Esophagus squamous epithelium (tissue), 5 donors: ENCODE measurements at places on chromosomes 2 and 18.

- DNase-seq, result no peak
Measured at GRCh38 chr2:11008773-11009172, 97.0 kb downstream of the KCNF1 start.

GRCh38 chr2:239711911-239712570 is 311.2 kb upstream of the HDAC4 start:
- DNase-seq, result no peak

DNA sequence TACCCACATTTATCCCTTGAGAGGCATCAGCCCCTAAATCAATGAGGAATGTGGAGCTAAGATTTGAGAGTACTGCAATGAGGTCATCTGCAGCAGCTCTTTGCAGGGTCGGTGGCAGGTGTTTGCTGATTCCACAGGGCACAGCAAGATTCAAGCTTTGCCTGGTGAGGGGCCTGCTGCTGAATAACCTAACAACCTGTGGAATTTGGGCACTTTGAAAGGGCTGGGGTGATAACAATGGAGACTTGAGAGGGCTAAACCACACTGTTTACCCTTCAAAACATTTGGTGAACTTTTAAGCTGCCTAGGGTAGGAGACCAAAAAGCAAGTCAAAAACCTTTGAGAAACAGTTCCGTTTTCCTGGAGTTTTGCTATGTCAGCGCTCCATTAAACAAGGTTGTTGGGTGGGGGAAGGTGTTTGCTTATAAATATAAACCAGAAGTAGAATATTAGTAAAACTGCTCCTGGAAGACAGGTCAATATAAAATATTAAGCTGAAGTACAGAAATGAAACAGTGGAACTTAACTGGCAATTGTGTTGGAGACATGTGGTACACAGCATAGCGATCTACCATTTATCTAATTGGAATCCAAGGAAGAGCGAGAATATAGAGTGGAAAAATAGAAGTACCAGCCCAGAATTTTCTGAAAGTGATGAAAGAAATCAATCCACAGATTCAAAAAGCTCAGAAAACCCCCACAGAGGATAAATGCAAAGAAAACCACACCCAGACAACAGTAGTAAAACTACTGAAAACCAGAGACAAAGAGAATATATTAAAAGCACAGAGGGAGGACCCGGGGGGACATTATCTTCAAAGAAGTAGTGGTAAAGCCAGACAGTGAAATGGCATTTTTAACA is 15.7 kb downstream of the COPS8 start:
- DNase-seq, result no peak

DNA sequence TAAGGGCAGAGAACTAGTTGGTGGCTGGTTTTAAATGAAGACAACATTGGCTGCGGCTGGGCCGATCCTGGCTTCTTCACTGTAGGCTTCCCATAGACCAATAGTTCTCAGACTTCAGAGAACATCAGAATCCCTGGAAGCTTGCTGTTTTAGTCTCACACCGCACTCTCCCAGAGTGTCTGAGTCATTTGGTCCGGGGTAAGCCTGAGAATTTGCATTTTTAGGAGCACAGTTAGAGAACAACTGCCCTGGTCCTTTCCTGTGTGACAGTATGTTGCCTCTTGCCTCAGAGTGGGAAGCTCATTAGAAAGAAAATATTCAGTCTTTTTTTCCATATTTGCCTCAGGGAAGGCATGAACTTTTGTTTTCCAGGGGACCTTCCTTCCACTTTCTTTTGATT is 137.1 kb upstream of the GAREM1 start:
- DNase-seq, result no peak

DNA sequence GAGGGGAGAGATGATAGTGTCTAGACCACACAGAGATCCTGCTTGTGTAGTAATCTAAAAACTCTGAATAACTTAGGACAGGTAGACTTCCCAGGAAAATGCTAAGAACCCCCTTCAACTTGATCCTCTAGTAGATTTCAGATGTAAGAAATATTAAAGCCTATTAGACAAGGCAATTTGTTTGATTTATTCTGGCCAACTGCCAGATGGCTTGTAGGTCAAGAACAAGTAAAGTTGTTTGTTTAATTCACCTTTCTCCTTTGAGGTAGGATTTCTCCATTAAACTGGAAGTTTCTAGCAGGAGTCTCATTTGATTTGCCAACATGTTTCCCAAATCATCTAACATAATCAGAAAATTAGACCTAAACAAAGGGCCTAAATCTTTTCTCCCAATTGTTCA is 48.6 kb downstream of the SH3RF3 start:
- no peak for DNase-seq

- no peak for DNase-seq
Measured at GRCh38 chr2:132446444-132446843, 29.8 kb downstream of the GPR39 start.

DNA sequence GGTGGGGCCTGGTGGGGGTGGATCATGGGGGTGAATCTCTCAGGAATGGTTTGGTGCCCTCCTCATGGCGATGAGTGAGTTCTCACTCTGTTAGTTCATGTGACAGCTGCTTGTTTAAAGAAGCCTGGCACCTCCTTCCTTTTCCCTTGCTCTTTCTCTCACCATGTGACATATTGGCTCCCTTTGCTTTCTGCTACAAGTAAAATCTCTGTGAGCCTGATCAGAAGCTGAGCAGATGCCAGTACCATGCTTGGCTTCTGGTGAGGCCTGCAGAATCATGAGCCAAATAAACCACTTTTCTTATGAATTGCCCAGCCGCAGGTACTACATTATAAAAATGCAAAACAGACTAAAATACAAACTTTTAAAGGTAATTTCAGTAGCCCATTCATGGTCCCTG is 73.4 kb upstream of the TEX51 start:
- no peak for DNase-seq

DNA sequence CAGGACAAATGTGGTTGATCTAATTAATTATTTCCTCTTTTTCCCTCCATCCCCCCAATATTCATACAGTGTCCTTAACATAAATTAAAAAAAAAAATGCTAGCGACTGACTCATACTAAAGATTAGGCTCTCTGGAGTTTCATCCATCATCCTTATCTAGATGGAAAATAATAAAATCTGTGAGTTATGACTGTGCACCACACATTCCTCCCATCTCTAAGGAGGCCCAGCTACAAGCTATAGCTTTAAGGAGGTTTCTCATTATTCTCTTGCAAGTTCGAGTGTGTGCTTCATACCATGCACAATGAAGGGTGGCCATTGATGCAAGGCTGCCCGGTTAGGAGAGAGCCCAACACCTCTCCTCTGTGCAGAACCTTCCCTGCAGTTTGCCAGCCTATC is 77.3 kb downstream of the XDH start:
- DNase-seq, result no peak

DNA sequence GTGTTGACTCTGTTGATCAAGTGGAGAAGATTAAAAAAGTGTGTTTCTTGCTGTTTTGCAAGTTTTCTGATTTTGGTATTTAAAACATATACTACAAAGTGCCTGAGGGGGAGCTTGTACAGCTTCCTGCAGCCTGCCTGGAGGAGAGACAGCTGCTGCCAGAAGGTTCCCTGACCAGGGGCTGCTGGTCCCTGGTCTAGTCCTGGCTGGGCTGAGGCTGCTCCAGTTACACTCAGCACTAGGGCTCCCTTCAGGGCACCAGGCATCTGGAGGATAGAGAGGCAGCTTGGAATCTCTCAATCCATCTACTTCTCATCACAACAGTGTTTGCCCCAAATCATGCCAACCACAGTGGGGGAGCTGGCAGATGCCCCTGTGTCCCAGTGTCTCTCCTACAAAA is 4.8 kb downstream of the MC2R start:
- DNase-seq, result no peak

DNA sequence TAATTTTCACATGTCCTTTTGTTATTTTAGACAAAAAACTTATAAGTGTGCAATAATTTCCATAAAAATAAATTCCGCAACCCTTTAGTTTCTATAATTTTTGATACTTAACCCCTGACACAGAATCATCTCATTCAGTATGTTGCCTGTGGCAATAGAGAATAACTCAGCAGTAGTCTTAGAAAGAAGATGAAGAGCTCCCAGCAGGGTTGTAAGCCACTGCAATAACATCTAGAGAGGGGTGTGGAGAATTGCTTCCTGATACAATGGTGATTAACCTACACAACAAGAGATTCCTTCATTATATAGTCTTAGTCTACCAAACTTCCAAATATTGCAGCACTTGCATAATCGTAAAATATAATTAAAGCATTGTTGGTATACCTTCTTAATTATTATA is 118.9 kb downstream of the TMX3 start:
- DNase-seq, result no peak

DNA sequence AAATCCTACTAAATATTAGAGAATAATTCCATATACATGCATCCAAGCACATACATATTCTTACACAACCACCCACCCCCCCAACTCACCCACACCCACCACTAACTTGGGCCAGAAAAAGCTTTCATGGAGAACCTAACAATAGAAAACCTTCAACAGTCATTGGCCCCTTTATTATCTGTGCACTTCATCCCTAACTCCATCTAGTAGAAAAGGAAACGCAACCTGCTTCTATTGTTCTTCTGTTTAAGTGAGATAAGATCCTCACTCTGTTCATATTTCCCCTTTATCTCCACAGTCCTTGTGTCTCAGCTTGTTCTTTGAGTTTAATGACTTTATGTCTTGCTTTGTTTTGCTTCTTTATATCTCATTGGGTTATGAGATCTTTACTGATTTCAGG is 1740.2 kb upstream of the CELF4 start:
- DNase-seq, result no peak

GRCh38 chr2:38856165-38856564 is 19.6 kb downstream of the DHX57 start:
- DNase-seq, result no peak

DNA sequence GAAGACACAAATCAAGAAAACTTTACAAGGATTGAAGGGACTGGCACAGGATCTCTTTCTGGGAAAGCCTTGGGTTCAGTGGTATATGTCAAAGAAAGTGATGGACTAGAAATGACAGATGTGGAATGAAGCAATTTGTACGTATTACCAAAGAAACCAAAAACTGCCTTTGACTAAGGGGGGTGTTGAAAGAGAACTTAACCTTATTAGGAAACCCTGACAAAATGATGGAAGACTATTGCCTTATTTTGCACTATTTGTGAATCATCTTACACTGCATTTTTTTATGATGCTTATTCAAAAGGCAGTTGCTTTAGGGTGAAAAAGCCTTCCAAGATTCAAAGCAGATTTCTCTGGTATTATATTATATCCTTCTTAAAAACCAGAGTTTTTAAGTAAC is 4.0 kb downstream of the TSGA10 start:
- no peak for DNase-seq

DNA sequence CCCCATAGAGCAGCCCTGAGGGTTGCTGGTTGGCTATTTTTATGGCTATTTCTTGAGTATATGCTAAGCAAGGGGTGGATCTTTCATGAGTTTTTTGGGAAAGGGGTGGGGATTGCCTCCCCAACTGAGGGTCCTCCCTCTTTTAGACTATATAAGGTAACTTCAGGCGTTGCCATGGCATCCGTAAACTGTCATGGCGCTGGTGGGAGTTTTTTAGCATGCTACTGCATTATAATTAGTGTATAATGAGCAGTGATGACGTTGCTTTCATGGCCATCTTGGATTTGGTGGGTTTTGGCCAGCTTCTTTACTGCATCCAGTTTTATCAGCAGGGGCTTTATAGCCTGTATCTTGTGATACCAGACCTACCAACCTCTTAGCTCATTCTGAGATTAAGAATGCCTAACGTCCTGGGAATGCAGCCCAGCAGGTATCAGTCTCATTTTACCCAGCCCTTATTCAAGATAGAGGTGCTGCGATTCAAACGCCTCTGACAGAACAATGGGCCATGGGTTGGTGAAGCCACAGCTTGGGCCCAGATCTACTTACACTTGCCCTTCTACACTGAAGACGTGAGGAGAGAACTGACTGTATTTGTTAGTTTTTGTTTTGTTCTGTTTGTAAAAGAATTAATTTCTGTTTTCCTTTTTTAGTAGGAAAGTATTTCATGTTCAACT is 53.8 kb upstream of the TMEM163 start:
- DNase-seq, result no peak

GRCh38 chr2:58851598-58851997 is 610.5 kb upstream of the FANCL start:
- DNase-seq, result no peak

DNA sequence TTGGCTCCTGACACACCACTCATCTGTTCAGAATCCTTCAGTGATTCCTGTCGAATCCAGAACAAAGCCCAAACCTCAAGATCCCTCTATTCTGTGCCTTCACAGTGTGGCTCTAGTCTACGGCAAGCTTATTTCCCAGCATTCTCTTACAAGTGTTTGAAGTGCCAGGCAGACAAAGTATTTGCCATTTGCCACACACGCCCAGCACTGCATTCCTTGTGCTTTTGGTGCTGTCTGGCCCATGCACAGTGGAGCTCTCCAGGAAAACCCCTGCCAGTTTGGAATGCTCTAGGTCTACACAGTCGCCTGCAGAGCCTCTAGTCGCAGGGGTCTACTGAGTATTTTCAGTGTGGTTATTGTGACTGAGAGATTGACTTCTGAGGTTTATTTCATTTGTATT is 258.6 kb upstream of the RAB12 start:
- no peak for DNase-seq

DNA sequence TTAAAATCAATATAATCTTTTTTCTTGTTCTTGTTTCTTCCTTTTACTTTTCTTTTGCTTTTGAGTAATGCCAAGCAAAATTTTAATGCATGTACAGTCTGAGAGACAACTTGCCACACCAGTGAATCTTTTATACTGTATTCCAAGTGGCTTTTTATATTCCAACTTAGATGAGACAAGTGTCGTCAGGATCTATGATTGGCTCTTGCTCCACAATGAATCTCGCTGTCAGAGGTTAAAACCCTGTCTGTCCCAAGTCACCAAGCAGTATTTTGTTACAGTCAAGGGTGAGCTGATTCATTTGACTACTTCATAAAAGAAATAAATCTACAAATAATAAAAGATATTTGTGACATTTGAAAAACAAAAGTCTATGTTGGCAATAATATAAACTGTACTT is at the start of gene MSTN:
Gene MSTN, minus strand, starts transcription at position 129 of the 400 bp plus-strand sequence. CDS start 133 bp downstream, outside the sequence.
- no peak for DNase-seq

DNA sequence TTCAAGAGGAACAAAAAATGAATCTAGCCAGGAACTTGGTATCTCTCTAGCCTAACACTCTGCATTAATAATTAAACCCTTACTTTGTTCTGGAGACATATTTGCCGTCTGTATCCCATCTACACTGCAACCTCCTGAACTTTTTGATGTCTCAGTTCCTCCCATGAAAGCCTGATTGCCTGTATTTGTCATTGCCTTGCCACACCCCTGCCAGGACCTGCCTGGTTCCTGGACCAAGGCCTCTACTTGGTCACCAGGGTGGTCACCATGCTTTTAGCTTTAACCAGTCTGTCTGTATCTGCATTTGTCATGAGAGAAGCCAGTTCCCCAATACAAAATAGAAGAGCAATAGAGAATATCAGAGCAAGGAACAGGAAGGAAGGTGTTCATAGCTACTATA is 58.8 kb upstream of the NOL4 start:
- no peak for DNase-seq

GRCh38 chr2:1487758-1488157 is 74.5 kb downstream of the TPO start:
- no peak for DNase-seq

- no peak for DNase-seq
Measured at GRCh38 chr2:86185517-86186212, 9.6 kb downstream of the IMMT start.

- DNase-seq, result no peak
Measured at GRCh38 chr2:12592296-12592695, 124.4 kb upstream of the TRIB2 start.
